Fibroblast of mammary gland (primary cell): ENCODE measurements at places on chromosomes 6 and 20.

- DNase-seq: no peak
These were observed 36.3 kb upstream of the SIRPA start for GRCh38 chr20:1858871-1859270.

DNA sequence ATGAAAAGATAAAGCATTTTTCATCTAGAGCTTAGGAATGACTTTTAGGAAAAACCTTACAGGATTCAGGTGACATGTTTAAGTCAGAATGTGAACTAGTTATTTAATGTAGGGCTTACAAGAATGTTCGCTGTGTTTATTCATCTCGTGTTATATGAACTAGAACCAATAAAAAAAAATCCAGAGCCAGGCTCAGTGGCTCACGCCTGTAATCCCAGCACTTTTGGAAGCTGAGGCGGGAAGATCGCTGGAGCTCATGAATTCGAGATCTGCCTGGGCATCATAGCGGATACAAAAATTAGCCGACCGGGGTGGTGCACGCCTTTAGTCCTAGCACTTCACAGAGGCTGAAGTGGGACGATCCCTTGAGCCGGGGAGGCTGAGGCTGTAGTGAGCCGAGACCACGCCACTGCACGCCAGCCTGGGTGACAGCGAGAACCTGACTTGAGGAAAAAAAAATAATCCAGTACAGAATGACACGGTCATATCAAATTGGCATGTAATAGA lies 46.3 kb downstream of the OR2B2 start:
- DNase-seq: no peak

GRCh38 chr6:159679091-159680077 lies 13.7 kb downstream of the SOD2 start:
- peak; percentile 52 for DNase-seq

DNA sequence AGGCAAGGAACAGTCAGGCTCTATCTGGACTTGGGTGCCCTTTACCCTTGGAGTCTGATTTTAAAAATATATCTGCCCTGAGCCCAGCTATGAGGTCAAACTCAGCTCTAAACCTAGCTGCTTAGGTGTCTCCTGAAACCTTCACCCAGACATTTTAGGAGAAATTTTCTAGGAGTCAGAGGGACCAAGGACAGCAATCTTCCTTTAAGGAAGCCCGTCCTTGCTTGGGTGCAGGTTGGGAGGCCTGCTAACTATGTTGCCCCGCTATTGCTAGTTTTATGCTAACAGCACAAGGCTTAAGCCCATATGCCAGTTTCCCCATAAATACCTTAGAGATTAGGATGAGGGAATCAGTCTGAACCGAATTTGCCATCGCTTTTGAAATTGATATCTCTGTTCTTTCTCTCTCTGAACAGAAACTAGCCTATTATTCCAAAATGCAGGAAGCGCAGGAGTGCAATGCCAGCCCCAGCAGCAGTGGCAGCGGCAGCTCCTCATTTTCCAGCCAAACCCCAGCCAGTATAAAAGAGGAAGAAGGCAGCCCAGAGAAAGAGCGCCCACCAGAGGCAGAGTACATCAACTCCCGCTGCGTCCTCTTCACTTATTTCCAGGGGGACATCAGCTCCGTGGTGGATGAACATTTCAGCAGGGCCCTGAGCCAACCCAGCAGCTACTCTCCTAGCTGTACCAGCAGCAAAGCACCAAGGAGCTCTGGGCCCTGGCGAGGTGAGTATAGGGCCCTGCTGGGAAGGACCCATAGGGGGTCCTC lies 2.6 kb downstream of the VGLL2 start:
- DNase-seq: no peak

GRCh38 chr20:44092551-44093248 lies 94.3 kb downstream of the JPH2 start:
- DNase-seq: peak; percentile 69

DNA sequence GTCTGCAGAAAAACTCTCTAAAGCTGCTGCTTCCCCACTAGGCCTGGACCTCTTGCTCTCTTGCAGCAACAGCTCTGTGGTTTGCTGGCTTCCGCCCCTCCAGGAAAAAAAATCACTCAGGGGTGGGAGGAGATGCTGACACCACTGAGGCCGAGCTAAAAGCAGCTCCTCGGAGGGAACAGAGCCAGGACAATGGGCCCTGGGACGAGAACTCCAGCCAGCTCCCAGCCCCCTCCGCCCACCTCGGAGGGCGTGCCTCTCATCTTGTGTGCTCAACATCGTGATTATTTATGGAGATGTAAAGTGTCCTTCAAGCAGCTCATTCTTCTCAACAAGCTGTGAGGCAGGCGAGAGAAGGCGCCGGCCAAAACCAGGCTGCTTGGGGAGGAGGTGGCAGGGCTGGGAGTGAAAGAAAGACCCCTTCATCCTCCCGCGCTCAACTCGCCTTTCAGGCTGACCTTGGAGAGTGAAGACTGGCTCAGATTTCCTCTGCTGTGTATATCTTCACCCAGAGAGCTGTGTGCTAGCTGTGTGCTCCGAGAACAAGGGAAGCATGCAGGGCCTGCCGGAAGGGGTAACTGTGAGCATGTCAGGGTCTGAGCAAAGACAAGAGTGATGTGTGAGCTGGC lies 53.5 kb upstream of the LRFN2 start:
- DNase-seq: no peak

GRCh38 chr6:44635486-44635885 lies 248.0 kb downstream of the CDC5L start:
- DNase-seq: no peak

- DNase-seq: peak; percentile 51
These were observed 584 bp downstream of the LYRM4 start for GRCh38 chr6:5260111-5260620.

DNA sequence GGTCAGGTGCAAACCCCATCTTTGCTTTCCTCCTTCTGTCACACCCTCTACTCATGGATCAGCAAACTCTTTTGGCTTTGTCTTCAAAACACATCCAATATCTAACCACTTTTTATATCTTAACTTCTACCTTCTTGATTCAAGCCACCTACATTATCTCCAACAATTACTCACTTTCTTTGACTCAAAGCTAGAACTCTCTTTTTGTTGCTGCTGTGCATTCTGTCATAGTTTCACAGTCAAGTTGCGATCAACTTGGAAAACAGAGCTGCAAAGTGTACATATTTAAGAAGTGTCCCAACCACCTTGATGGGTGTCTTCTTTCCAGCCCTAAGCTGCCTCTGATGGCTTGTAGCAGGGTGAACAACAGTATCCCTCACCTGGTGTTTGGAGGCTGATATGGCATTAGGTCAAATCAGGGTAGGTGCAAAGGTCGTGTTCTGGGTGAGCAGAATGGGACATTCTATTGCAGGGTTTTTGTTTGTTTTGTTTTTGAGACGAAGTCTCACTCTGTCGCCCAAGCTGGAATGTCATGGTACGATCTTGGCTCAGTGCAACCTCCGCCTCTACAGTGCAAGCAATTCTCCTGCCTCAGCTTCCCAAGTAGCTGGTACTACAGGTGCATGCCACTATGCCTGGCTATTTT lies 43.4 kb upstream of the RALGAPA2 start:
- DNase-seq: no peak

- no peak for DNase-seq
These were observed 134.7 kb downstream of the PACRG start for GRCh38 chr6:162862462-162862861.

DNA sequence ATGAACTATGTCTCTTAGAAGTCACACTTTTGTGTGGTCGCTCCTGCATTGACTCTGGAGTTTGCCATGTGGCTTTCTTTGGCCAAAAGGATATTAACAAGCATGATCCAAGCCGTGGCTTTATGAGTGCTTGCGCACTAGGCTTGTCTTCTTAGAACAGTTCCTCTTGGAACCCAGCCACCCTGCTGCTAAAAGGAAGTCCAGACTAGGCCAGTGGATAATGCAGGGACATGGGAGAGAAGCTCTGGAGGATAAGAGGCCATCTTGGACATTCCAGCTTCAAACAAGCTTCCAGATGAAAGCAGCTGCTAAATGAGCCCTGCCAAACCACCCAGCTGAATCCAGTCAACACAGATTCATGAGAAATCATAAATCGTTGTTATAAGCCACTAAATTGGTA lies 346.4 kb downstream of the CDC5L start:
- DNase-seq: peak; percentile 6

- no peak for DNase-seq
These were observed 60.4 kb downstream of the SRC start for GRCh38 chr20:37406010-37406998.

DNA sequence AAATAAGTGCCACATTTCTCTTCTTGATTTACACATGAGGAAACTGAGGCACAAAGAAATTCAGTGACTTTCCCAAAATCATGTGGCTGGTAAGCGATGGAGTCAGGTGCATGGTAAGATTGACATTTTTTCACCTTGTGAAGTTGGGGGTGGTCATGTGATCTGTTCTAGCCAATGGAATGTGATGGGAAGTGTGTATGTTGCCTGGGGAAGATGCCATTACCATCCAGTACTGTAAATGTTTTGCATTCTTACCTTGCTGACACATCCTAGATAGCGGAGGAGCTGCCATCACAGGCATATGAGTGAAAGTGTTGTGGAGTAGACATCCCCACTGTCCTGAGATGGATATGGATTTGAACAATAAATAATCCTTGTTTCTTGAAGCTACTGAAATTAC lies 499.6 kb upstream of the SULF2 start:
- no peak for DNase-seq

- DNase-seq: no peak
These were observed 58.0 kb downstream of the MYH7B start for GRCh38 chr20:35013421-35014411.

DNA sequence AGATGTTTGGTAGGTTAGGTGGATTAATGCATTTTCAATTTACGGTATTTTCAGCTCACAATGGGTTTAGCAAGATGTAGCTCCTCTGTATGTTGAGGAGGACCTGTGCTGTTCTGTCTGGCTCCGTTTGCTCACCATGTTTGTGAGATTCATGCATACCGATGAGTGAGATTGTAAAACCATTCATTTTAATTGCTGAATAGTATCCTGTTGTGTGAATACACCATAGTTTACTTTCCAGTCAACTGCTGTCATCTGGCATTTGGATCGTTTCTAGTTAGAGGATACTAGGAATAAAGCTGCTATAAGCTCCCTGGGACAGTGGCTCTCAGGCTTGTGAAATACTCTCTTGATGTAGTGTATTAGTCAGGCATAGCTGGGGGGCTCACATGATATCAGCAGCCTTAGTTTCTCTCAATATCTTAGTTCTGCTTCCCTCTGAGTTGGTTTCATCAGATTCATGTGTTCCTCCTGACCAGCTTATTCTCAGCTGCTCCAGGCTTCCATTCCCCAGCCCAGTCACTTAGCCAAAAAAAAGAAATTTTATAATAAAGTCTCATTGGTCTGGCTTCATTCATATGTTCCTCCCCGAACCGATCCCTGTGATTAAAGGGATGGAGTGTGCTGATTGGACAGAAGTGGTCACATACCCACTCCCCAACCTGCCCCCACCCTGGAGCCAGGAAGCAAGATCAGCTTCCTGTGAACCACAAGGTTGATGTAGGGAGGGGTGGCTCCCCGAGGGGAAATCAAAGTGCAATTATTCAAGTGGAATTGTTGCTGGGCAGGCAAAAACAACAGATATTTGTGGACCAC lies 10.9 kb upstream of the B4GALT5 start:
- DNase-seq: peak; percentile 59

- DNase-seq: no peak
These were observed 2.8 kb downstream of the RTN4IP1 start for GRCh38 chr6:106626485-106626884.

DNA sequence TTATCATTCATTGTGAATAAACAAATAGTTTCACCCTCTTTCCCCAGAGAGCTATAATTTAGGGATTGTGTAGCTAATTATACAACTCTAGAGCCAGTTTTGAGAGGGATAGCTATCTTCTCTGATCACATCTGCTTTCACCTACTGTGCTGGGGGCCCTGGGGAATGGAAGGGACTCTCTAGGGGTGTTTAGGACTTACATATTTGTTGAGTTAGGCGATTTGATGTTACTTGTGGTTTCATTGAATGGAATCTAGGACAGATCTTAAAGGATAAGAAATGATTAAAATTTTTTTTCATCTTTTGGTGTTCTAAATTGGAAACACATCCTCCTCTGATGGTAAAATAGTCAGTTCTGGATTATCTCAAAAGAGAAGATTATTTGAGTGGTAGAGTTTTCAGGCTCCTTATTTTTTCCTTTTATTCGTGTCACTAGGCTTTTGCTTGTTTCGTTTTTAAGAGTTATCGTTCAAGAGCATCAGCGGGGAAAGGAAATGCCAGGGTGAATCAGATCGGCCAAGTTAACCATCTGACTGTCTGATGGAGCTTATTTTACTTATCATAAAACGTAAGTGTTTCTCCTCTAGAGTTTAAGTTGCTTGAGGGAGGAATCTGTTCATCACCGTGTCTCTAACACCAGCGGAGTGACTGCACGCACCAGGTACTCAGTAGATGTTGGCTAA lies 236.7 kb downstream of the FARS2 start:
- peak; percentile 89 for DNase-seq

DNA sequence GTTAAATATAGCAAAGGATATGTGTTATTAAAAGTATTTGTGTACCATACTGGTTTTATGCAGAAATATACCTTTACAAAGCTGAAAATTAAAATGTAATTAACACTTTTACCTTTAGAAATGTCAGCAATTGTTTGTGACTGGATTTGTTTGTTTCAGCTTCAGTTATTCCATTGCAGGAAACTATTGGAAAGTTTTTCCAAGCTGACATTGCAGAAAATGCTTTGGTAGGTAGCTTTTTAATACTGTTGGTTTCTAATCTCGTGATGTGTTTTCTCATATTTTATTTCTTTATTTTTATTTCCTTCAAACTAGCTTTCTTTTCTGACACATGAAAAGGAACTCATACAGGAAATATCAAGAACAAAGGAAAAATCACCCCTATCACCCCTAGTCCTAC lies 8.2 kb downstream of the NDUFAF5 start:
- no peak for DNase-seq

- no peak for DNase-seq
These were observed 279.2 kb upstream of the FERMT1 start for GRCh38 chr20:6401893-6402557.
